ENCODE measurements at places on chromosomes 2 and 18.
A peak's percentile ranks its signal among the peaks of the same experiment; 100 is the strongest.

DNA sequence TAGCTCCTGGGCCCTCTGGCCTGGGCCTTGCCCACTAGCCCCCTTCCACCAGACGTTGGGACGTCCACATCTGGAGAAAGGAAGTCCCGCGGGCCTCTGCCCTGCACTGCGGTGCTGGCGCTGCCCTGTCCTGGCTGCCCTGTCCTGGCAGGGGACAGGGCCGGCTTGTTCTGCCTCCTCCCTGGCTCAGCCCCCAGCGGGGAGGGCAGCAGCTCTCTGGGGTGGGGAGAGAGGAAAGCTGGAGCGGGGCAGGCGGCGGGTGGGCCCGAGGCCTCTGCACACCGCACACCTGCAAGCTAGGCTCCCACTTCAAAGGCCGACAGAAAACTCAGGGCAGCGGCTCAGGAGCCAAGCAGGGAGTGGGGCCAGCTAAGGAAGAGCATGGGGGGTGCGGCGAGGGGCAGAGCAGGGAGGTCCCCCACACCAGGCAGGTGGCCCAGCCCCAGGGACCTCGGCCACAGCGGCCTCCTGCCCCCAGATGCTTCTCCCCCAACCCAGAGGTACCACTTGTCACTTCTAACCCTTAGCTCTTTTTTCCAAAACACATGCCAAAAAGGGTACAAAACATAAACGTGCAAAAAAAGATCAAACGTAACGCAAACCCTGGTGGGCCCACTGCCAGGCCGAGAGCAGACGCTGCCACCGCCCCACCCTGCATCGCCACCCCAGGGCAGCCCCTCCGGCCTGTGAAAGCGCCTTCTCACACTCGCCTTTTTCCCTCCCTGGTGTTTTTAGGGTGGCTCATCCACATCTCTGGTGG lies 13.5 kb downstream of the SNED1 start:
- no peak for DNase-seq

DNA sequence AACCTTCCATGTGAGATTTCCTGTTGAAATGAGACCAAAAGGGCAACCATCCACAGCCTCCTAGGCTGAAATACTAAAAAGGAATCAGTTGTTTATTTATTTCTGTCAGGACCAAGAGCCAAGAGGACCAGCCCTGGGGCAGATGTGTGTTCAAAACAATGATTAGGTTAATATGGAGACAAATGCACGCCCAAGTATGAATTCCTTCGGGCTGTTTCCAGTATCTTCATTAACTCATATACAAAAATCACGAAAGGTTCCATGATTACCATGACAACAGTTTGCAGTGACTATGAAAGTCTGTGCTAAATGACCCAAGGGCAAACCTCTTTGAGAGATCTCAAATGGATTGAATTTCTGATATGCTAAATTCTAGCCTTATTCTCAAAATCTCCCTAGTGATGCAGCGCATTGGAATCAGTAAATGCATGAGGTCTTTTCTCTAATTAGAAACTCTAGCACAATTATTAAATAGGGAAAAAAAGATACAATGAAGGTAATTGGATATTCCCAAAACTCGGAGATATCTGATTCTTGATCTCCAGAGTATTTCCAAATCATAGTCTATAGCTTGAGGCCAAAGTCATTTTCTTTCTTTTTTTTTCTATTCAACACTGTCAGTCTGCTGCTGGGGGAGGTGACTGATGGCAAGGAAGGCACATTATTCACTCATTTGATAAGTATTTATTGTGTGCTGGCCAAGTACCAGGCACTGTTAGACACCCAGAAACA lies 35.6 kb downstream of the VIT start:
- DNase-seq, result no peak

DNA sequence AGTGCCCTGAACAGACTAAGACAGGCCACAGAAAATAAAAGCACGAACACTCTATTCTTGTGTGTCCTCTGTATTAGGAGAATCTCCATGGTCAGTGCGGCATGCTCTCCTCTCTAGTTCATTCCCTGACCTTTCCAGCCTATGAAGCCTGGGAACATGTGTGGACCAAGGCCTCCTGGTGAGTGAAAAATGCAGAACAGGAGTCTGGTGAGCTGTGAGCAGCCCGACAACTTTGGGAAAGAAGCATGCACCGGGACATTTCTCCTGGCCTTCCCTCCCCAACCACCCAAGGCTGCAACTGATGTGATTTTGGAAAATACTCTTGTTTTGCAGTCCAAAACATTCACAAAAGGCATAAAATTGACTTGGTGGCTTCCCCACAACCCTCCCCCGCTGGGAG lies 878.3 kb upstream of the ID2 start:
- no peak for DNase-seq

DNA sequence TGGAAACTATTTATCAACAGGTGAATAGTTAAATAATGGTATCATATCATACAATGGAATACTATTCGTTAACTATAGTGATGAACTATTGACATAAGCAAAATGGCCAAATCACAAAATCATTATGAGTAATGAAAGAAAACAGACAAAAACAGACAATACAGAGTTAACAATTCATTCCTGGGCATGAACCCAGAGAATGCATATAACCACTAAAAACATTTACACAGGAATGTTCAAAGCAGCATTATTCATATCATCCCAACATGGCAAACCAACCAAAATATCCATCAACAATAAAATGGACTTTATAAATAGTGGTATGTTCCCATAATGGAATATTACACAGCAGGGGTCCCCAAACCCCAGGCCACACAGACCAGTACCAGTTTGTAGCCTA lies 131.2 kb upstream of the CYP1B1 start:
- DNase-seq, result no peak

DNA sequence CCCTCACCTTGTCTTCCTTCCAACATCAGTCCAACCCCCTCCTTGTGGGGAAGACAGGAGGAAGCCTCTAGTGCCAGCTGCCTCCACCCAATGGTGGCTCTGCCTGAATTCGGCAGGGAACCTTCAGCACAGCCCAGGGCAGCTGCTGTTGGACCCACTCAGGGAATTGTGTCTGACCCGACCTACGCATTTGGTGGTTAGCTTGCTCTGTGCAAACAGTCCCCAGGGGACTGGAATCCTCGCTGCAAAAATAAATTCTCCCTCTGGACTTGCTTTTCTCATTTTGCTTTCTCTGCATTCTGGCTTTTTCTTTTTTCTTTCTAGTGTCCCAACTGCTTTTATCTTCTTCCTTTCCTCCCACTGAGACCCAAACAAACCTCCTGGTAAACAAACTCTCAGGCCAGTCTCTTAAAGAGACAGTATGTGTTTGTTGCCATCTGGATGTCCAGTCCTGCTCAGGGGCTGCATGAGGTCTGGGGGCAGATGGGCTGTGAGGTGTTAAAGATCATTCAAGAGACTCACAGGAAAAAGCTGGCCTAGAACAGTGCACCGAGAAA lies 137.7 kb upstream of the HAAO start:
- no peak for DNase-seq

DNA sequence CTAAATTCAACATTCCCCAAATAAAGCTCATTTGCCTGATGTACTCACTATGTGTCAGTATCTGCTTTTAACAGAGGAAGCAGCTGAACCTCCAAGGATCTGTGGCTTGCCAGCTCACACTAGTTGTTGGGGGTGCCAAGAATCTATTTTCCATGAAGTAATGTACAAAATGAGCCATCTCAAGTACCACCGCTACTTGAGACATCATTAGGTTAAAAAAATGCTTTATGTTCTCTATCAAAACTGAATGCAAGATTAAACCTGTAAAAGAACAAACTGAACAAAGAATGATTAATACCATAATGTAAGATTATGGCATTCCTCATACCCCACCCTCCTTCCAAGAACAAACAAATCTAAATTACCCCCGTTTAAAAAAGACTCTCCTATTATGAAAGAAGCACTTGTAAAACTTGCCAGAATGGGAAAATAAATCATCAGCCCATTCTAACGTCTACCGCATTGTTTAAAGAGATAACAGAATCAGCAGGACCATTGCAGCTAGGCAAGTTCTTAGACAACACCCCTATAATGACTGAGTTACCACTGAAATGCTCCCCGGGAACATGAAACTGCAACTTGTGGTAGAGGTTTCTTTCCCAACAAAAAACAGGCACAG lies 471.6 kb downstream of the DLGAP1 start:
- no peak for DNase-seq

GRCh38 chr2:204340511-204340910 lies 204.8 kb upstream of the PARD3B start:
- DNase-seq, result no peak

DNA sequence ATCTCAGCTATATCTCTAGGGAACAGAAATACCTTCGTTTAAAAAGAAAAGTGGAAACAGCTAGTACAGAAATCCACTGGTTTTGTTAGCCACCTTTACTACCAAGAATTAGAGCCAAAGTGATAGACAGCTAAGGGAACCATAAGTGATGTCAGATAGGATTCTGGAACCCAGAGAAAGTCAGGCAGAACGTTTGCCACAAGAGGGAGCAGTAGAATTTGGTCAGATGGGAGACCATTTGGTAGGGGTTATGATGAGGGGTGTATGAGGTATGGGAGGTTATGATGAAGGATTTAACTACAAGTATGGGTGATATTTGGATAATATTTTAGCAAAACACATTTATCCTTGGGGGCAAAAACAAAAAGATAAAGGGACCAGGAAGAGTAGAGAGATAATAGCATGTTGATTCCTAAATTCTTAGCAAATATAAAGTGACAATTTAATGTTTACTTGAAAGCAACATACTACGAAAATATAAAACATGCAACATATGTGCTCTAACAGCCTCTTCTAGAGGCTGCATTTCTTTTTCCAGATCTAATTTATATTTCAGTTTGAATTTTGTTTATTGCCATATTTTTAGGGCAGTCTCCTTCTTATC lies 3.3 kb downstream of the SLC8A1 start:
- DNase-seq, result no peak

GRCh38 chr2:207035875-207036274 lies 96.6 kb downstream of the CPO start:
- DNase-seq, result no peak

DNA sequence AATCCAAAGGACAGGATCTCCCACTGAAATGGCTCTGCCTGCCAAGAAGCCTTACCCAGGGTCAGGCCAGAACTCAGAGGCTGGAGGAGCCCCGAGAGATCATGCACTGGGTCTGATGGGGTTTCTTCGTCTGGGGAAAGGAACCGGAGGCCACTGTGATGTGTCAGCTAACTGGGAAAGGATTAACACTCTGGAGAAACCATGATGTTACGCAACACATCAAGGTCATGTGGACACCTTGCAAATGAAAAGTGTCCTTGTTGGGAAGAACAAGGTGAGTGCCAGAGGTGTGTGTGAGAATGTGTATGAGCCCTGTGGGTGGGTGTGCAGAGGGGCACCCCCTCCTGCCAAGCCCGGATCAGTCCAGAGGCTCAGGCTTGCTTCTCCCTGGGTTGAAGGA lies 86.9 kb downstream of the CRACDL start:
- DNase-seq, result no peak

DNA sequence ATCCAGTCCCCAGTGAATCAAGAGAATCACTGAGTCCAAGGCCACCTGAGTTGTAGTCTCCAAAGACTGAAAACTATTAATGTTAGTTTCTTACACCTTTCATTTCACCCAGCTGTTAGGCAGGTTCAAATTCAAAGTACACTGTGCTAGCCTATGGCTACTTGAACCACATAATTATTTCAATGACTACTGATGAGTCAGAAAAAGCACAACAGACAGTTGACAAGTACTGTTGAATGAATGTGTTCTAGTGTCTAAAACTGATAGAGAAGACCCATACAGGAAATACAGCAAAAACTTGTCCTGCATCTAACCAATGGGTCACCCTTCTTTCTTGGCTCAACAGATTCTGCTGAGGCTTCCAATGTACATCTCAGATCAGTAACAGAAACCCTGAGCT lies 160.9 kb downstream of the MYO5B start:
- no peak for DNase-seq

DNA sequence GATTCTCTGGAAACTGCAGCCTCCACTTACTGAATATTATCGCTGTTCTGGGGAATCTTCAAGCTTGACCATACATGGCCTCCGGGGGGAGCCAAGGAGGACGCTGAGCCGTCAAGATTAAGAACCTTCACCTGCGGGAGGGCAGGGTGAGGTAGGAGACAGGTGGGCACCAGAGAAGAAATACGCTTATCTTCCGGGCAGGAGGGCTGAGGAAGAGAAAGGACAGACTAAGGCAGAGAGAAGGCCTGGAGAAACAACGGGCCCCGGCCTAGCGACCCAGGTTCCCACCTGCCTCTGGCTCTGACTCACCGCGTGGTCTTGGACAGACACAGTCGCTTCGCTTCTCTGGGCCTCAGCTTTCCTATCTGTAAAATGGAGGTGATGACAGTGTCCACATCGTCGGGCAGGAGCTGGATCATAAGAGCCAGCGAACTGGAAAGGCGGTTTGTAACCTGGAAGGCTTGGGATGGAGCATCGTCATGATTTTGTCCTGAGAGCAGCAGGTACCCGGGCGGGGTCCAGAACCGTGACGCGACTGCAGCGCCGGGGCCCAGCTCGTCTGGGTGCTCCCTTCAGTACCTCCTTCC lies 659 bp downstream of the ZNF142 start:
- DNase-seq, result peak; percentile 4

- DNase-seq, result no peak
These were observed 17.0 kb downstream of the TOGARAM2 start for GRCh38 chr2:28997847-28998735.

GRCh38 chr18:61754039-61754583 lies 138.7 kb downstream of the RNF152 start:
- DNase-seq, result no peak

DNA sequence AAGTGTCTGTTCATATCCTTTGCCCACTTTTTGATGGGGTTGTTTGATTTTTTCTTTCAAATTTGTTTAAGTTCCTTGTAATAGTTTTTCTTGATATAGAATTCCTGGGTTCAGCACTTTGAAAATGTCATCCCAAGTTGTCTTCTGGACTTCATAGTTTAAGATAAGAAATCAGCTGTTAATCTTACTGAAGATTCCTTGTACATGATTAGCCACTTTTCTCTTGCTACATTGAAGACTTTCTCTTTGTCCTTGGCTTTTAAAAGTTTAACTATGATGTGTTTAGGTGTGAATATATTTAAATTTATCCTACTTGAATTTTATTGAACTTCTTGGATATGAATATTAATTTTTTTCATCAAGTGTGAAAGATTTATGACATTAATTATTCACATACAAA lies 387.2 kb upstream of the CWC22 start:
- DNase-seq, result no peak

GRCh38 chr2:82650038-82650437 lies 1809.0 kb downstream of the SUCLG1 start:
- no peak for DNase-seq

DNA sequence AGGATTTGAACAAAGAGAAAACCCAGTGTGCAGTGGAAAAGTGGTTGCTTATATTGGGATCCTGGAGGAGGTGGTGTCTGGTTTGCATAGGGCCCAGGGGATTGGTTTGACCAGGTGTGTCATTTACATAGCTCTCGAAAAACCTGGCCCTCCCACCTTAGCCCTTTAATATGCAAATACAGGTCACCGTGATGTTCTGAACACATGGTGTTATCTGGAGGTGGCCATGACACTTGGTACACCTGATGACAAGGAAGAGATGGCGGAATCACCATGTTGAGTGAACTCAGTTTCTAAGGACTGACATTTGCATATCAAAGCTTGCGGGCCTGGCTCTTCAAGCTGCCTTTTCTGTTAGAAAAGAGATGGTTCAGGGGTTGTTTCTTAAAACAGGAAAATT lies 2.3 kb upstream of the NAPG start:
- no peak for DNase-seq

GRCh38 chr18:64295839-64296238 lies 147.0 kb upstream of the LINC00305 start:
- DNase-seq, result no peak
